ENCODE measurements at places on chromosomes 16 and 17. TPM values are rescaled to one million over a fixed set of nuclear protein-coding genes. Genes with fewer than 3 reads are reported as not detected.

Gene ZFPM1
- 1.6 TPM for total RNA-seq

- H3K36me3 ChIP-seq = peaks cover 40% of the 10 kb centered on the region
- DNase-seq = no peak
- H3K4me3 ChIP-seq = peak overlapping the region; percentile 60
- no peaks in the 10 kb centered on the region for H3K27me3 ChIP-seq
- peaks cover 13% of the 10 kb centered on the region for H3K4me1 ChIP-seq
- H3K27ac ChIP-seq = peak overlapping the region; percentile 56
These were observed 5.4 kb upstream of the ZNF213 start for GRCh38 chr16:3129137-3130131.

- H3K4me1 ChIP-seq = peaks cover 19% of the 10 kb centered on the region
- no peak for DNase-seq
- H3K4me3 ChIP-seq = no peak overlapping the region
- H3K27me3 ChIP-seq = no peaks in the 10 kb centered on the region
- peaks cover 4% of the 10 kb centered on the region for H3K36me3 ChIP-seq
- H3K27ac ChIP-seq = no peak overlapping the region
These were observed 156.3 kb downstream of the MSI2 start for GRCh38 chr17:57412520-57413096.

GRCh38 chr17:56908001-56908542 lies 5.8 kb downstream of the TRIM25 start:
- H3K27ac ChIP-seq = no peak overlapping the region
- DNase-seq = no peak
- H3K27me3 ChIP-seq = no peaks in the 10 kb centered on the region
- H3K4me3 ChIP-seq = no peak overlapping the region
- peaks cover 71% of the 10 kb centered on the region for H3K36me3 ChIP-seq
- H3K4me1 ChIP-seq = peaks cover 36% of the 10 kb centered on the region

- H3K4me1 ChIP-seq = no peaks in the 10 kb centered on the region
- H3K27me3 ChIP-seq = peaks cover 2% of the 10 kb centered on the region
- no peak overlapping the region for H3K27ac ChIP-seq
- no peak for DNase-seq
- H3K4me3 ChIP-seq = no peak overlapping the region
These were observed 458.1 kb downstream of the SOX9 start for GRCh38 chr17:72578817-72579470.

DNA sequence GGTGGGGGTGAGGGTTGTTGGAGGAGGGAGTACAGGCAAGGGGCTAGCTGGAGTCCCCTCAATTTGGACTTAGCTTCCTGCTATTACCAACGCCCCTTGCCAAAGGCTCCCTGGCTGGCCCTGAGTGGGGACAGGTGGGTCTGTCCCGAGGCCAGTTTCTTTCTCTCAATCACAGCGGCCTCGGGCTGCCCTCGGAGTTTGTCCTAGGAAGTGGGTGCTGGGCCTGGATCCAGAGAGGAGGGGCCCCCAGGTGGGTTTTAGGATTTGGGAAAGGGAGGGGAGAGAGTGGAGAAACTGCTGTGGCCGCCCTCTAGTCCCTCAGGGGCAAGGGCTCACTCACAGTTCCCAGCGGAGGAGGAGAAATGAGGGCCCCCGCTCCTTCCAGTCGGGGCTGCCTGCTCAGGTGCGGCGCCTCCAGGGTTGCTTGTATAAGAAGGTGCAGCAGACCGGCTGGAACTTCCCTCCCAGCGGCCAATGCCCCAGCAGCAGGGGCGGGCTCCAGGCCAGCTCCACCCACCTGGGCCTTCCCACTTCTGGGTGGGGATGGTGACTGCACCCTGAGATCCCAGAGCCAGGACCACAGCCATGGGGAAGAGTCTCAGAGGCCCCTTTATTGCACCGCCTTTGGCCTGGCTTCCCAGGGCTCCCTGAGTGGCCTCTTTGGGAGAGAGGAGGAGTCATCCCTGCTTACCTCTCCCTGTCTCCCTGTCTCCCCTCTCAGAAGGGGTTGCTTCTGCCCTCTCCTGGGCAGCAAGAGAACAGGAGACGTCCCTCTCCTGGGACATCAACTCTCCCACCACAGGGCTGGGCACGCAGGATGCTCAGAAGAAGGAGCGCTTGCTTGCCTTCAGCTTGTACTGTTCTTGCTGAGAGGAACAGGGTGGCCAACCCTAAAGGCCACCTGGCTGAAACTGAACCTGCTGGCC lies 112.0 kb upstream of the SMURF2 start:
- H3K27ac ChIP-seq = no peak overlapping the region
- H3K4me1 ChIP-seq = peaks cover 9% of the 10 kb centered on the region
- H3K4me3 ChIP-seq = no peak overlapping the region
- H3K27me3 ChIP-seq = peaks cover 24% of the 10 kb centered on the region

GRCh38 chr17:4199818-4200402 lies 56.9 kb downstream of the CYB5D2 start:
- peak; percentile 67 for DNase-seq
- peaks cover 48% of the 10 kb centered on the region for H3K36me3 ChIP-seq
- H3K4me3 ChIP-seq = no peak overlapping the region
- H3K27ac ChIP-seq = no peak overlapping the region
- no peaks in the 10 kb centered on the region for H3K27me3 ChIP-seq

DNA sequence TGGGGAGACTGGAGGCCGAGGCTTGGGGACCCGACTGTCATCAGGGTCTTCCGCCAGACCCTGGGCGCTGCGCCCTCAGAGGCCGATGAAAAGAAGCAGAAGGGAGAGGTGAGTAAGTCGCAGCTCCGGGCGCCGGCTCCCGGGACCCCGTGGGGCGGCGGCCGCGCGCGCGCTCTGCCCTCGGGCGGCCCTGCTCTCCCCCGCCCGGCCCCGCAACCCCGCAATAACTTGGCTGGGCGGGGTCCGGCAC lies 392 bp upstream of the ABHD15 start:
- H3K27me3 ChIP-seq = peaks cover 12% of the 10 kb centered on the region
- H3K4me1 ChIP-seq = peaks cover 44% of the 10 kb centered on the region
- peak overlapping the region; percentile 74 for H3K27ac ChIP-seq
- no peak for DNase-seq

GRCh38 chr16:89738538-89739317 lies 17.4 kb downstream of the ZNF276 start:
- no peak overlapping the region for H3K4me3 ChIP-seq
- no peaks in the 10 kb centered on the region for H3K27me3 ChIP-seq

Data from thymus (tissue), 14 donors.